ENCODE measurements at places on chromosomes 2 and 18.

- DNase-seq, result no peak
Observed at GRCh38 chr2:222352981-222353380, 54.2 kb upstream of the PAX3 start.

GRCh38 chr18:52433797-52434196 is 93.8 kb downstream of the DCC start:
- no peak for DNase-seq

- DNase-seq, result no peak
Observed at GRCh38 chr2:160298960-160299359, 98.9 kb upstream of the ITGB6 start.

- DNase-seq, result no peak
Observed at GRCh38 chr2:126832014-126832413, 66.7 kb upstream of the TEX51 start.

DNA sequence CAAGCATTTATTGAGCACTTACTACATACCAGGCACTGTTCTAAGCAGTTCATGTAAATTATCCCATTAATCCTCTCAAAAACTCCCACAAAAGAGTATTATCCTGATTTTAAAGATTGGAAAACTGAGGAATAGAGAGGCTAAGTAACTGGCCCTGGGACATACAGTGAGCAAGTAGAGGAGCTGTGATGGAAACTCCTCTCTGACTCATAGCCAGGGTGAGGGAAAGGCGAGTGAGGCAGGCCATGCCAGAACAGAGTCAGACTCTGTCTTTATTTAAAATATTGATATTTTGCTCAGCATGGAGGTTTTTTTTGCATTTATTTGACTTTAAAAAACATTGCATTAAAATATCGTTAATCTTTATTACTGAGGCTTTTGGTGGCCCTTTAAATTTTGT is 208.0 kb downstream of the LOXHD1 start:
- DNase-seq, result no peak

- DNase-seq, result peak; percentile 13
Observed at GRCh38 chr2:212777020-212777491, 238.5 kb upstream of the ERBB4 start.

DNA sequence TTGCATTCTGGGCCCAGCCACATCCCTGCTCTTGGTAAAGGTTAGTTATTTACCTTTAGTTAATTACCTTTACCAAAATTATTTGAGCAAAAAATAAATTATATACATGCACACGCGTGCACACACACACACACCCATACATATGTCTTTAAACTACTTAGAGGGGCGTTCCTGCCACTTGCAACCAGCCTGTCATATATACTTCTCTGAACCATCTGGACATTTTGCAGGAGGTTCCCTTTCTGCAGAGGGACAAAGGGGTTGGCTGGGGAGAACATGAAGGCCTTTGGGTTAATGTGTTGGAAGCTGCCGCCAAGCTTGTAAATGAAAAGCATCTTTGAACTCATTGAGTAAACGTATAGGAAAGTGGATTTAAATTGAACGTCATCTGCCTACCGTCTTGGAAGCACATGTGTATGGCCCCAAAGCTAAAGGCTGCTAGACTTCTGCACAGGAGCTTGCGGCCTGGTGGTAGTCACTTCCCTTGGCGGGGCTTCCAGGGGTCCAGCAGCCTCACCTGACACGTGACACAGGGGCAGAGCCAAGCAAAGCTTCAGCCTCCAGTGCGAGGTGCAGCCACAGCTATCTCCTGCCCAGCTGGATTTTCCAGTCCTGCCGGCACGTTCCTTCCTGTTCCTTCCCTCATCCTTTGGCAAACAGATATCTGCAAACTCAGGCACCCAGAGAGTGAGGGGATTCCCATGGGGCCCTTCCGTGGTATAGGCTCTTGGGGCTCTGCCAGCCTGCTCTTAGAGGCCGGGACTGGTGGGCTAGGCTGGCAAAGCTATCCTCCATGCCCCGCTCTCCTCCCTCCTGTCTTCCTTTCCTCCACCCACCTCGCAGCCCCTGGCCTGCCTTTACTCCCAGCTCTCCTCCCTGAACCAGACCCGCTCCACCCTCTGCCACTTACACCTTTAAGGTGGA is 46.1 kb downstream of the SERTAD2 start:
- DNase-seq, result no peak

DNA sequence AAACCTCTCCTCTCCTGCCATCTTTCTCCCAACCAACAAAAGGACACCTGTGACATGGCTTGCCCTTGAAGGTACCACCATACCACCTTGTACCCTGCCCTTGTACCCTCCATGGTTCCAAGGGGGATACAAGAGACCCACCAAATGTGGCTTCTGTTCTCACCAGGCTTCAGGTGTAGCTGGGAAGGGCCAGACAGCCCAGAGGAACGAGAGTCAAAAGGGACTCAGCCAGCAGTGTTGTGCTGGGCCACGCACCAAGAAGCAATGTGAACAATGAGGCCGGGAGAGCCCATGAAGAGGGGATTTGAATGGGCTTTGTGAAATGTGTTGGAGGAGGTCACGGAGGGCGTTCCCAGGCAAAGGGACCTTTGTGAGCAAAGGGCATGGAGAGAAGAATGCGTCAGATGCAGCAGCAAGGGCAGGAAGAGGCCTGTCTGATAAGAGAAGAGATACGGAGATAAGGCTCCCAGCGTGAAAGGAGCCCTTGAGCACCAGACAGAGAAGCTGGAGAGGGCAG is 48.6 kb downstream of the PLB1 start:
- no peak for DNase-seq

GRCh38 chr2:165624470-165624800 is 154.9 kb downstream of the CSRNP3 start:
- no peak for DNase-seq

- DNase-seq, result no peak
Observed at GRCh38 chr2:23616630-23617029, 231.7 kb downstream of the KLHL29 start.

GRCh38 chr2:3911882-3912455 is 208.6 kb downstream of the DCDC2C start:
- no peak for DNase-seq

- DNase-seq, result no peak
Observed at GRCh38 chr2:169823996-169824372, 721 bp downstream of the METTL5 start.

- no peak for DNase-seq
Observed at GRCh38 chr2:38610851-38611801, 8.4 kb upstream of the HNRNPLL start.

DNA sequence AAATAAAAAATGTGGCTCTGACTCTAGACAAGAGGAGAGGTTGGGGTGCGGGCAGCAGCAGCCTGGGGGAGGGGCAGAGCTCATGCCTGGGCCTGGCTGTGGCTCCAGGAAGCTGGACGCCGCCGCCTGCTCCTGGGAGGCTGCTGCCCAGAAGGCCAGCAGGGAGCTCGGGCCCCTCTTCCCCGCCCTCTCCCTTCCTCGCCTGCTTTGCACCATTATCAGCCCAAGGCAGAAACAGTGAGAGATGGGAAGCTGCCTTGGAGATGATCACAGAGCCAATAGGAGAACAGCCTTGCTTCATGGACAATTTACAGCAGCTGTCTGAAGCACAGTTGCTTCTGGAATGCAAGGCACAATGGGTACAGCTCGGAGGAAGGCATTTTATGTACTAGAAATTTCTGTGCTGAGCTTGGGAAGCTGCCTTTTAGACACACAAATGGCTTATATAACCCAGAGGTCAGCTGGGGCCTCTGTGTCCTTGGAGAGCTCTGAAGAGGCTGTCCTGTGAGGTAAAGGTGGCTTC is 55.3 kb upstream of the AFF3 start:
- DNase-seq, result peak; percentile 45

DNA sequence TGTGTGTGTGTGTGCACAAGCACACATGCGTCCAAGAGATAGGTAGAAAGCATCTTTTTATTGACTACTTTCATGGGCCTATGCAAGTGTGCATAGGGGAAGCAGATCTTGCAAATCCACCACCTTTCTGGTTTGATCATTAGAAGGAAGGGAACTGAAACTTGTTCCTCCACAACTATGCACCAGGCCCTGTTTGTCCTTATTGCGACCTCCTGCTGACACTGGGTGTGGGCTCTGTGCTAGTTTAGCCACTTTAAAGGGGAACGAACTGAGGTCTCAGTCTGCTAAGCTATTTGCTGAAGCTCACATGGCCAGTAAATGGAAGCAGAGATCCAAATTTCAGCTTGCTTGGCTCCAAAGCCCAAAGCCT is 32.1 kb upstream of the INSIG2 start:
- DNase-seq, result no peak

DNA sequence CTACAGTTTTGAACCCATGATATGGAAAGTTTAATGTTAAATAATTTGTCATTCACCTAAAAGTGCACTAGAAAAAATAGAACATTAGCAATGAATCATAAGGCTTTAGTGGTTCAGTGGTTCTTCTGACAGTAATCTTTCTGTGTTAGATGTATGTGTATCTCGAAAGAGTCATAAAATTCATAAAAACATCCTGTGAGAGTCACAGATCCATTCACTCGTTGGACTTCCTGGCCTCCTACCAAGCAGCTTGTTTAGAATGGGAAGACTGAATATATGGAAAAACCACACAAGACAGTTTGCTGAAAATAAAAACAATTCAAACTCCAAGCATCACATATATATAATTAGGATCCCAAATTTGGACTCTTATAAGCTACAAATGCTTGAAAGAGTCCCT is 34.8 kb downstream of the ADNP2 start:
- DNase-seq, result no peak

- DNase-seq, result no peak
Observed at GRCh38 chr2:554444-554843, 122.8 kb downstream of the TMEM18 start.

DNA sequence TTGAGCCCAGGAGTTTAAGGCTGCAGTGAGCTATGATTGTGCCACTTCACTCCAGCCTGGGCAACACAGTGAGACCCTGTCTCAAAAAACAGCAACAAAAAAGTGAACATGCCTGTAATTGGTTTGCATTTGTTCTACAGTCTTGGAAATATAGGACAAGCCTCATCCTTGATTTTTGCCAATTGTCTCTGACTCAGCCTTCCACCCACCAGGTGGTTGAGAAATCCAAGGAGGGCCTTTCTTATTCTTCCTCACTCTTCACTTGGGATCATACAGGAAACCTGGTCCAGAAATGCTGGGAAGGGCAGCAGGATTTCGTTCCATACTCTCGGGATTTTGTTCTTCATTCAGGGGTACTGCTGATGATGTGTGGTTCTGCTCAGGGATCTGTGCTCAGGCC is 94.6 kb downstream of the CDC42EP3 start:
- DNase-seq, result no peak

GRCh38 chr2:144452169-144452988 is 67.5 kb downstream of the ZEB2 start:
- DNase-seq, result no peak

Measured in retinal pigment epithelial cell (primary cell).